ENCODE measurements at places on chromosomes 5 and 9.

- DNase-seq: no peak
Observed at GRCh38 chr5:145872914-145873313, at the start of gene GRXCR2. TSS of gene GRXCR2 (minus strand) at chr5:145873014. CDS start at chr5:145872968, 46 bp downstream.

GRCh38 chr9:16671591-16672137, 198.8 kb downstream of the BNC2 start:
- no peak for DNase-seq

DNA sequence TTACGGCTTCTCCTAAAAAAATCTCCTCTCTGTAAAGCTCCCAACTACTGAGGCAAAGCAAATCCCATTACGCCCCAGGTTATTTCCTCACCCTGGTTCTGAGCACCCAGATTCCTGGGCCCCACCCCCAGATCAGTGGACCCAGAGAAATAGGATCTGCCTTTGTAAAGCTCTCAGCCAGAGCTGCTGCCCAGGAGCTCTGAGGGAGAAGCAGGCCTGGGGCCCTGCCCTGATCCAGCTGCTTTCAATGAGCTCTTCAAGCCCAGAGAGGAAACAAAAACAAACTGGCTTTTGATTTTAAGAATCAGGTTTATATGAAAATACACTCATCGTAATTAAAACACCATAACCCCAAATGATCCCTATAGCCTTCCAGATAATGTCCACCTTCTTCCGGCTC, 124.5 kb downstream of the C5orf15 start:
- no peak for DNase-seq

DNA sequence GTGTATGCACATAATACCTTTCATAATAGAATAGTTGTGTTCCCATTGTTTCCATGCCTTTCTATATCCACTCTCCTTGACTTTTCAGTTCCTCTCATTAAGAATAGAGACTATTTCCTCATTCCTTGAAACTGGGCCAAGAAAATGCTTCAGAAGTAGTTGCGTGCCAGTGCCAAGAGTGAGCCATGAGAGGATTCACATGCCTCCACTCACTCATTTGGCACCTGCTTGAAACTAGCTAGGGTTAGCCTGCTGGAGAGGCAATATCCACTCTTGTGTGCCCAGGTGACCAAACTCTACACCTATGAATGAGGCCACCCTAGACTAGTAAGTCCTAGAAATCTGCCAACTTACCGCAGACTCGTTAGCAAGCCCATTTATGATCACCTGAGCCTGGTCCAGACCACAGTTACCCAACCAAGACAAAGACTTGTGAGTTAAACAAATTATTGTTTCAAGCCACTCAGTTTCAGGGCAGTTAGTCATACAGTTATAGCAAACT, 276.3 kb downstream of the EPB41L4A start:
- DNase-seq: peak; percentile 58
